ENCODE measurements at places on chromosomes 3 and 15.
A peak's percentile ranks its signal among the peaks of the same experiment; 100 is the strongest.

DNA sequence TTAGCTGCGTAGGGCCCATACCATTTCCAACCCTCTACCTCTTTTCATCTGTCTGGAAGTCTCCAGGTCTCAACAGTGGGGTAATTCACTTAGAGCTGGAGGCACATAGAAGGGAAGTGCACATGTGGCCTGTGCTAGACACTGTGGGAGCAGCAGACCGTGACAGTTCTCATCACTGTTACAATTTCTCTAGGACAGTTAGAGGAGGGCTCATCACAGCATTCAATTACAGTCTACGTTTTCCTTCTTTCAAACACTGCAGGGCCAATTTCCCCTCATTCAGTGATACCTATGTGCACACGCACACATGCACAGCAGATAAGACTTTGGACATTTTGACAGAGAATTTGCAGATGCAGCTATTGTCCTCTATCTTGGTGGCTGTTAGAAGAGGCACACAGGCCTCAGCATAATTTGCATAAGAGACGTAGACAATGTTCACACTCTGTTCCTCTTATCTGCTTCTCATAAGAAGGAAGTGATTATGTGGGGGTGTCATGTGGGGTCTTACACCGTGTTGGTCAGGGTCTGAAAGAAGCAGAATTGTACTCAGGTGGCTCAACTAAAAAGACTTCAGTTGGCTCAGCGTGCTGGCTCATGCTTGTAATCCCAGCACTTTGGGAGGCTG is 12.6 kb upstream of the HRG start:
- no peak for DNase-seq

DNA sequence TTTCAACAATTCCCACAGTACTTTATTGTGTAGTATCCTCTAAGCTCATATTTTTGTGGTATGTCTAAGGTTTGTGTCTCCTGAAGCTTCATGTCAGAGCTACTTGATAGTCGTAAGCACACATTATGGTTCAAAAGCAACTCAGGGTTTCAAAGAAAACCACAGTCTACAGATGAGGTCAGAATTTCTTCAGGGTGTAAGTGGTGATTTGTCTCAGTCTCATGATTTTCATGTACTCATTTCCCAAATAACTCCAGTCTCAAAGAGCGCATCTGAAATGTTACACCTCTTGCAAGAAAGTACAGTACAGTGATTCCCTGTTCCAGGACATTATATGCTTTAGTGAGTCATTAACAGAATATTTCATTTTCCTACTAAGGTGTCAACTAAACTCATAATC is 47.5 kb upstream of the SSR3 start:
- DNase-seq: no peak

DNA sequence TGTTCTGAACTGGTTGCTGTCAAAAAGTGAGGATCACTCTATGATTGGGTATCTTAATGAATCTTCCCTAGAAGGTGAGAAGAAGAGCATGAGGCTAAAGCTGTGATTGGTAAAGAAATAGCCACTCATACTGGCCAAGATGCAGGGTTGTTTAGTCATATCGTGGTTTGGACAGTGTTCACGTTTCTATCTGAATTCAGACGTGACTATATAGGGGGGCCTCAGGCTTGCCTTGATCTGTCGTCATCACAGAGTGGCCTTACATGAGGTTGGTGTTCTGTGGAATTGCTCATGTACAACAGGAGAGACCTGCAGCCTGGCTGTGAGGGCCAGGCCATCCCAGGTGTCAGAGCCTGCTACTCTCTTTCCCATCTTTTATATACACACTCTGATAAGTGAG is 12.4 kb downstream of the RTP2 start:
- DNase-seq: no peak

- DNase-seq: no peak
These were observed 534.4 kb downstream of the EPHB1 start for GRCh38 chr3:135329479-135329878.

DNA sequence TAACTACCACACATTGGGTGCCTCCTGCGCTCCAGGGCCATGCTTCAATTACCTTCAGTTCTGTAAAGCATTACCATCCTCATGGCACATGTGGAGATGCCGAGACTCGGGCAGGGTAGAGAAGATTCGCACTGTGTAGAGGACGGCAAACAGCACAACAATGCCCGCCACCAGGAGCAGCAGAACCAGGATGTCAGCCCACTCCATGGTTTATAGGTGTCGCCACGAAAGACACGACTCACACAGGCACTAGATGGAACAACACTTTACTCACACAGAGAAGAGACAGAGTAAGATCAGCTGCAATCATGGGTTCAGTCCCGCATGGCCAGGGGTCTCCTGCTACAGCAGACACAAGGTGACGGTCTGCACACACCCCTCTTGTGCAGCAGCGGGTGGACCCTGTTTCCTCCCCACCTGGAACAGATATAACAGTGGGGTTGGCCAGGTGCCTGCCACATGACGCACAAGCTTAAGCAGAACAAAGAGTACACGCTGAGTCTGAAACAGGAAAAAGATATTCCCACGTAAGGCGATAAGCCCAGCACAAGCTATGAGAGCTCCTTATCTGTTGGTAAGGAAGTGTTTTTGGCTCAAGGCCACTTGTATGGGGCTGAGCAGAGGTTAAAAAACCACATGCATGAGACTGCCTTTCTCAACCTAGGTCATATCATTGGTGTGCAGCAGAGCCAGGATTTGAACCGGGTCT is 2.5 kb upstream of the TBC1D21 start:
- no peak for DNase-seq

DNA sequence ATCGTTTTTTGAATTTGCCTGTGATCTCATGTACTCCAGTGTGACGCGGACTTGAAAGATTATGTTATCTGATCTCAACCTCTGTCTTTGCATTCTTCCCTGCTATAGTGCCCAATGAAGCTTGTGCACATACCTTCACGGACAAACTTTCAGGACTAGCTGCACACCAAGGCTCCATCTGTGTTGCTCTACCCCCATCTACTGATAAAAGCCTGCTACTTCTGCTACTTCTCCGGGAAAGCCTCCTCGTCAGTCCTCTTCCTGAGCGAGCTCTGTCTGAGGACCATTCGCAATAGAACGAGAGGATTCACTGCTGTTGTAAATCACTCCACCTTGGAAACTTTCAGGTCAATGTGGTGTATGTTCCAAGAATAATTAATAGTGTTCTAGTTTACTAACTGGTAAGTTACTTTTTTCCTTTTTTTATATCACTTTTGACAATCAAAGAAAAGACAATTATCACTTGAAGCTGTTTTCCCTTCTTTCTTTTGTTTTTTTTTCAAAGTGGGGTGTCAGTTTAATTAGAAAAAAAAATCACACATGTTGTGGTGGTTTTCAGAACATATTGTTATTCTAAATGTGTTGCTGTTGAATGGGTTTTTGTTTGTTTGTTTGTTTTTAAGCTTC is 217.6 kb downstream of the ARRDC4 start:
- DNase-seq: peak; percentile 14

GRCh38 chr3:168425936-168426595 is 330.3 kb upstream of the GOLIM4 start:
- no peak for DNase-seq

DNA sequence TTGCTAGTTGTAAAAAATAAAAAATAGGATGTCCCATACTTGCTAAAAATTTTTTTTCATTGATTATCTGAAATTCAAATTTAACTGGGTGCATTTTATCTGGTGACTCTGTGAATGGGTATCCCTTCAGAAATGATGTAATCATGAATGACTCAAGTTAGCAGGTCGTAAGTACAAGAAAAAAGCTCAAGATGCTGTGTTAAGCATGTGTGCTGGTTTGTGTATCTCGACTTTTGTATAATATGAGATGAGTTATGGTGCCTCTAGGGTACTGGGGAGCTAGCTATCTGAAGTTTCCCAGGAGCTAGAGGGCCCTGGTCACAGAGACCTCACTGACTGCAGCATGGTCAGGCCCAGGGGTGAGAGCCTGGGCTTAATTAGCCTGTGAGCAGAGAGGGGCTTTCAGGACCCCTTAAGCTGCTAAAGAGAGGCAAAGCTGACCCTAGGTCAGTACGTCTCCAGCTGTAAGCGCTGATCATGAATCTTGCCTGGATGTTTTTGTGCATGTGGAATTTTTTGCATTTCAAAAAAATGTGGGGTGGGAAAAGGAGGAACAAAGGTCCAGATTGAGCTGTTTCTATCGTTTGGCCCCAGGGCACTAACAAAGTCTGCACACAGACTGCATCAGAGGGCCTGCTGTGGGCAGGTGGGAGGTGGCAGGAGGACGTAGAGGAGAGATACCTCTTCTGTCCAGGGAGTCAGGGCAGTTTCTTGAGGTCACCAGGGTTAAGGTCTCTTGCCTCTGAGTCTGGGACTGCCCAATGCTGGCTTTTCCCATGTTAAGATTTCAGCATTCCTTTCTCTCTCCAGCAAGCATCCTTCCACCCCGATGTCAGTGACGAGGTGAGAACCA is 233.2 kb upstream of the TPM1 start:
- no peak for DNase-seq

DNA sequence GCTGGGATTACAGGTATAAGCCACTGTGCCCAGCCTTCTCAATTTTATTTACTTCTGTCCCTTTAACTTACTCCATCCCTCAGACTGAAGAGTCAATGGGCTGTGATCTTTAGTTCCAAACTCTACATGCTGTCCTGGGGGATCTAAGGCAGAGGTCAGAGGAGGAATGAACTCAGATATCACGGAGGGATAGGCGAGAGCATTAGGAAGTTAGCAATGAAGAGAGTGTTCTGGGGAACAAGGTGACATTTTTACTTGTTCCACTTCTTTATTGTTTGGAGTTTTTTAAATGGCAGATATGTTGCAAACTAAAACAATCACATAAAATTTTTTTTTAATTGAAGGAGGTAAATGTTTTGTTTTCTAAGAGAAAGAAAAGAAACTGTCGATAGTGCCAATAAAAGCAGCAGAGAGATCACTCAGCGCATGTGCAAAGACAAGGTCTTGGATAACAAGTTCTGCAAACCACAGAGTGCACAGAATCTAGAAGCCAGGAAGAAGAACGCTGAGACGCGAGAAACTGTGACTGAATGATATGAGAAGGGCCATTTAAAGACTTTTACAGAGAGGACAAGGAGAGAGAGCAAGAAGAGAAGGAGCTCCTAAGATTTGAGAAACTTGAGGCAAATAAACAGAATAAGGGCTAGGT is 10.8 kb upstream of the CA12 start:
- DNase-seq: no peak

DNA sequence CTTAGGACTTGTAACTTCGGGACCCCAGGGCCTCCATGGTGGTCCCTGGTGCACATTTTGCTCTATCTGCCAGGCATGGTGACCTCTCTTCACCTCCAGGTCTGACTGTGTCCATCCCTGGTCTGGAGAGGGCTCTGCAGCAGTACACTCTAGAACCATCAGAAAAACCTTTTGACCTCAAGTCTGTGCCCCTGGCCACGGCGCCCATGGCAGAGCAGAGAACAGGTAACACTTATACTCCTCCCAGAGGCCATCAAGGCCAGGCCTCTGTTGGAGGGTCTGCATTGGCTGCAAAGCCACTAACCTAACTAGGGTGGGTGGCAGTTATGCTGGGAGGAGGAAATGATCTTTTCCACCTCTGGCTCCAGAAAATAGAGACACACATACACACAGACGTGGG is 10.3 kb upstream of the HMCES start:
- DNase-seq: no peak

- no peak for DNase-seq
These were observed 37.4 kb upstream of the P2RY12 start for GRCh38 chr3:151421938-151422337.

GRCh38 chr3:150411546-150411945 is 3.4 kb downstream of the TSC22D2 start:
- no peak for DNase-seq

DNA sequence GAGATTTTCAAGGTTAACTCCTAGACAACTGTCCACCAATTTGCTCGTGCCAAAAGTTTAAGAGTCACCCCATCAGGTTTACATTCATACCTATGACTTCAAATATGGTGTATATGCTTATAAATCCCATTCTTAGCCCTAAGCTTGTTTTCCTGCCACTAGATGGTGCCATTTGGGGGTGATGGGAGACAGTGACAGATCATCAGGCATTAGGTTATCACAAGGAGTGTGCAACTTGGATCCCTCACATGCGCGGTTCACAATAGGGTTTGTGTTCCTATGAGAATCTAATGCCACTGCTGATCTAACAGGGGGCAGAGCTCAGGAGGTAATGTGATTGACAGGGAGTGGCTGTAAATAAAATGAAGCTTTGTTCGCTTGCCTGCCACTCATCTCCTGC is 182.7 kb downstream of the CNTN6 start:
- DNase-seq: no peak

- no peak for DNase-seq
These were observed 1.5 kb downstream of the CELF6 start for GRCh38 chr15:72318408-72318942.

GRCh38 chr3:42182555-42182954 is 83.4 kb downstream of the CCK start:
- no peak for DNase-seq

GRCh38 chr3:96478496-96478895 is 335.9 kb upstream of the EPHA6 start:
- DNase-seq: no peak

DNA sequence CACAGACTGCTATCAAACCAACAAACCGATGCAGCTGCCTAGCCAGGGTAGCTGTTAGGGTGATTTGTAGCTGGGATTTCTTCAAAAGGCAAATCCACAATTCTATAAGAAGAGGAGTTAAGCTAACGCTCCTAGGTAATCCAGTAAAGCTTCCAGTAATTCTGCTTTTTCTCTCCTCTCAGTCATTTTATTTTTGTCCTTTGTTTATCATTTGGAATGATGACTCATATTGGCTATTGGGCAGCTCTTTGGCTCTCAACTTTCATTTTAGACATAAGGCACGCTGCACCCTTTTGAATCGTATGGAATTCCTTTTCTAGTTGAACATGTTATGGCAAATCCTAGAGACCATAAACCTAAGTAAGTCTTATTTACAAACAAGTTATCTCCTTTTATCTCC is 53.2 kb upstream of the PPARG start:
- DNase-seq: no peak

DNA sequence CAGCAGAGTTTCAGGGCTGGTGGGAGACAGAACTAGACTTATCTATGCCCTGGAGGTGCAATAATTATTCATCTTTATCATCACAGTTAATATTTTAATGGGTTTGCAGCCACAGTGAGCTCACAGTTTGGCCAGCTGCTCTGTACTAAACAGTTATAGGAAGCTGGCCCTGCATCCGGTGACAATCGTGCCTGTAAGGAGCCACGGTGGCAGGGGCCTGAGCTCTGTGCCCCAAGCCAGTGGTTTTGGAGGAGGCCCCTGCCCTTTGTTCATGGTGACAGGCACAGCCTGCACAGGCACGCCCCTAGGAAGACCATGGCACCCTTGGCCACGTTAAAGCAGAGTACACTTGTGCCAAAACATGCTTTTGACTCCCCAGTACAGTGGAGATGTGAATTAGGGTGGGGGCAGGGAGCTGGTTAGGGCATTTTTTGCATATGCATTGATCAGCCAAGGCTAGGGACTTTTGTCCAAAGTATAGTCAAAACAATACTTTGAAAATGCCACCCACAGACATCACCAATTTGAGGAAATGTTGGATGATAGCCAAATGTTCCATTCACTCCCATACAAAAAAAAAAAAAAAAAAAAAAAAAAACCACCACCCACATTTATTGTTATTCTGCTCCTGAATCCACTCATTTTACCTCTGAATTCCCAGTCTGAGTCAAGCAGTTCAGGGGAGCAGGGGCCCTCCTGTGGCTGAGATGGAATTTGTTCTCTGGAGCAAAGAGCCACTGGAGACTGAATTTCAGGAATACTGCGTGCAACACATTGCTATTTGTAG is 3.4 kb upstream of the RFTN1 start:
- no peak for DNase-seq
